Activated CD4-positive, alpha-beta T cell treated with anti-CD3 and anti-CD28 coated beads for 1 hour (primary cell): ENCODE measurements at places on chromosomes 1 and 21.

- no peak for DNase-seq
Measured at GRCh38 chr1:210437781-210438180, 109.1 kb downstream of the HHAT start.

DNA sequence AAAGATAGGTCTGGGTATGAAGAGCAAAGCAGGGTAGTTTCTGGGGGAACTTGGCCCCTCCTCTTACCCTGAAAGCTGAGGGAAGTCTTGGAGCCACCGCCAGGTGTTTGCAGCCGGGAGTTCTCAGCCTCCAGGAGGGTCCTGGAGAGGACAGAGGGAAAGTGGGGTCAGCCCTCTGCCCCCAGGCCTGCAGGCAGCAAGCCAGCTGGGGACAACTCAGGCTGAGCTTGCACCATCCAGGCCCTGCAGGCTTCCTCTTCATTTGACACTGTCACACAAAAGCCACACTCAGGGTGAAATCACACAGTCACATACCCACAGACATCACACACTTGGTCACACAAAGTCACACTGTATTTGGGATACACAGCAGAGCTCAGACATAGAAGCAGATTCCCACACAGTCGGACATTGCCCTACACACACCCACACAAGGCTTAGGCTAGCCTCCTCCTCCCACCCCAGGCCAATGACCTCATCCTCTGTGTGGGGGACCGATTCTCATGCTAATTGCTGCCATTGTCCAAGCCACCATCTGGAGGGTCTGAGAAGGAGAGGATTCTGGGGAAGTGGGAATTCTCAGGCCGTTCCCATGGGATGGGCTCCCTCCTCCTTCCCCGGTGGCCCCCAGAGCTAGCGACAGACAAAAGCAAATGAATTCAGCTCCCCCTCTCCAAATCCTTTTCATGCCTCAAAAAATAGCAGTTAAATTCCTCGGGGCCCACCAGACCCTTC is 3.7 kb downstream of the NES start:
- DNase-seq: no peak

GRCh38 chr1:42335809-42336518 is 929 bp upstream of the FOXJ3 start:
- DNase-seq: no peak

DNA sequence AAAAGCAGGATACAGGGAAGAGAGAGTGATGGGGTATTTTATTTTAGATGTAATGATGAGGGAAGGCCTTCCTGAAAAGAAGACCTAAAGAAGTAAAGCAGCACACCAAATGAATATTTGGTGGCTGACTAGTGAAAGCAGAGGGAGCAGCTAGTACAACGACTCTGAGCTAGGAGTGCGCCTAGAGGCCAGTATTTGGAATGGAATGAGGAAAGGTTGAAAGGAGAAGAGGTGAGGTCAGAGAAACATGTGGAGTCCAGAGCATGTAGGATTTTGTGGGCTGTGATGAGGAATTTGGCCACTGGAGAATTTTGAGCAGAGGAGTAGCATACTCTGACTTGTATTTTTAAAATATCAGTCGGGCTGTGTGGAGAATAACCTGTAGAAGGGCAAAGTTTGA is 11.8 kb upstream of the RPL5 start:
- DNase-seq: no peak

GRCh38 chr1:246629976-246630375 is 63.7 kb downstream of the CNST start:
- DNase-seq: no peak

DNA sequence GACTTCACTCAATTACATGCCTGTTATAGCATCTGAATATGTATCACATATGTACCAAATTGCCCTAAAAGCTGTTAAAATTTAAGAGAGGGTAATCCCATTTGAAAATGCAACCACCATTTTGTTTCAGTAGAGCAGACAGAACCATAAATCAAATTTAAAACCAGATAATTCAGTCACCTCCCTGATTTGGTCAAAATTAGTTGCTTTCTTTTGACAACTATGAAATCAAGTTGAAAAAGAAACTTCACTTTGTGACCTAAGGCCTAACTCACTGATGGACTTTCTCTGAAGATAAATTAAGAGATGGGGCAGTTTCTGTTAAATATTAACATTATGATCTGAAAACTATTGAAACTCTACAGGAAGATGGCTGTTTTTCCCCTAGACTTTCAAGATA is 6.7 kb downstream of the GORAB start:
- no peak for DNase-seq

DNA sequence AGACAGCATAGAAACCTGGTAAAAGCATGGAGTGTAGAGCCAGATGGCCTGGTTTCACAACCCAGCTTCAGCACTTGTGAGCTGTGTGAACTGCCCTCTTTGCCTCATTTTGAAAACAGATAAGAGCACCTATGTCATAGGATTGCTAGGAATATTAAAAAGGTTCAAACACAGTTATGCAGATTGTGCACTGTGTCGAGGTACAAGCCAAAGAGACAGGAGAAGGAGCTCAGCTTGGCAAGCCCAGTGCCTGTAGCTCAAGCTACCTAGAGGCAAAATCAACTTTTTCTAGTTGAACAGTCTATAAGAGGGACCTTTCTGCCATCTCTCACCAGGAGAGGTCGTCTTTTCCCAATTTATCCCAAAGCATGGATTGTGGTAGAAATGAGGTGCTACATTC is 5.0 kb downstream of the CHODL start:
- no peak for DNase-seq

DNA sequence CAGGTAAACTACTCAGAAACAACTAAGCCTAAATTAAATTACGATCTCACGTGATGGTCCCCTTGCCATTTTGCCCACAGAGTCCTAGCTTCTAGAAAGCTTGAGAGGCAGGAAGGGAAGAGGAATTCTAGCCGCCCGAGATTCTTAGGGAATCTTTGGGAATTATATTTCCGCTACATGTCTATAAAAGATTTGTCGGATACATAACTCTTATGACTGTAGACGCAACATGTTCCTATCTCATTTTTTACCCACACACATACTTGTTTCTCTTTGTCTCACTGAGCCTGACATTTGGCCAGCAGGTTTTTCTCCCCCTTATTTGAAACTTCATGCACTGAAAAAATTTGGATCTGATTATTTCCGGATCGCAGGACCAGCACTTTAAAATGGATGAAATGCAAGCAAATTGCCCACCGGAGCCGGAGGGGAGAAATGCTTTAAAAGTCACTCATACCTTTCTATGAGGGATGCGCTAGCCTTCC is 5.5 kb downstream of the GLIS1 start:
- no peak for DNase-seq

DNA sequence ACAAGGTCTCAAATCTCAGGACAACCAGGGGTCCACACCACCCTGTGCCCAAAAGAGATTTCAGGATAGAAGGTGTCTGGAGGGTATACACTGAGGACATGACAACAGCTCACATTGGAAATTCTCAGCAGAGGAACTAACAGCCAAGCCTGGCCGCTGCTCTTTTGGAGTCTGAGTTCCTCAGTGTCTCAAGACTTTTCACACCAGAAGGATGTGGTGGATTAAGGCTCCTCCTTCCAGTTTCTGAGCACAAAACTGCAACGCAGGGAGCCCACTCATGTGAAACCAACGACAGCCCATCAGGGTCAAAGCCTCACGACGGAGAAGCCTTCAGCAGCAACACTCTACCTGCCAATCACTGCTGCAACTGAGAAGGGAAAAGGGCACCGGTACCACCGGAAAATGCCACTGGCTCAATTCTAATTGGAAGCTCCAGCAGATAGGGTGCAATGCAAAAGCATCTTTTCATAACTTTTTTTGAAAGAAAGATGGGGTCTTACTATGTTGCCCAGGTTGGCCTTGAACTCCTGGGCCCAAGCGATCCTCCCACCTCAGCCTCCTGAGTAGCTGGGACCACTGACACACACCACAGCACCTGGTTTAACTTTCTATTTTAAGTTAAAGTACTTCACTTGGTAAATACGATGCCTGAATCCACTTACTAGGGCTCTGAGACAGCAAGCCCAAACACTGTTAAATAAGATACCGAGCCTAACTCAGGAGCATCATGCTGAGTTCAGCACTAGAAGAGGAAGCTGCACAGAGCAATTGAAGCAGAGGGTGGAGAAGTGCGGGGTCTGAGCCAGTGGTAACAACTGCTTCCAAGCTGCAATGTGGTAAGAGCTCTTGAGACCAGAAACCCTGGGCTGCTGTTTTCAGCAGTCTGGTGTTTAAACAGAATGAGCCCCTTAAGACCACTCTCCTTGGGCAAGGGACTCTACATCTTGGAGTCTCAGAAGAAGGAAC is 7.8 kb downstream of the CAPZB start:
- DNase-seq: no peak
